ENCODE measurements at places on chromosomes 2 and 18.

GRCh38 chr2:109497463-109497862 is 116.3 kb downstream of the SEPTIN10 start:
- no peak for DNase-seq

DNA sequence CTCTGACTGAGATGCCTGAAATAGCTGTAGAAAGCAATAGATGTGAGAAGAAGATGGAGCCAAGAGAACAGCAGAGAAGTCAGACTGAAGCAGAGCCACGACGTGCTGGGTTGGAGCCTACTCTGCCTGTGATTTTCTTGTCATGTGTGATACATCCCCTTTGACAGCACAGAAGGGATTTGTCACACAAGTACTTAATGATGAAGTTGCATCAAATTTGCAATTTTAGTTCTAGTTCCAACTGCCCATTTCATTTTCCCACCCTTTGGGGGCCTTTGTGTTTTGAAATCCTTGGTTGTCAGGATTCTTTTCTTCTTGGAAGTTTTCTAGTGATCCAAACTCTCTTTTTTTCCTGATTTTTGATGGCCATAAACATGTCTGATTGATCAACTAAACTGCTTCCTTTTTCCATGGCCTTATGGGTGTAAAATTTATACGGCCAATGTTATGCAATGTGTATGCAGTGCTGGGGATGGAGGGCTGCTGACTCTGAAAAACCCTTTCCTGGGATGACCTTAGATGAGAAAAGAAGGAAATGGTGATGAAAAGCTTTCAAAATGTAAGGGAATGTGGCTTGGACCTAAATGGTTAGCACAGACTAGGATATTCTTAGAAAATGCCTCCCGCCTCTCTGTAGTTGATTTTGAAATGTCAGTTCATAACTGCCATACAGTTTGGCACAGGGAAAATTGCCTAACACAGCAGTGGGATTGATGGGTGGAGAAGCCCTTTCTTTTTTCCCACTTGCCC is 9.6 kb upstream of the B3GNT2 start:
- DNase-seq = no peak

DNA sequence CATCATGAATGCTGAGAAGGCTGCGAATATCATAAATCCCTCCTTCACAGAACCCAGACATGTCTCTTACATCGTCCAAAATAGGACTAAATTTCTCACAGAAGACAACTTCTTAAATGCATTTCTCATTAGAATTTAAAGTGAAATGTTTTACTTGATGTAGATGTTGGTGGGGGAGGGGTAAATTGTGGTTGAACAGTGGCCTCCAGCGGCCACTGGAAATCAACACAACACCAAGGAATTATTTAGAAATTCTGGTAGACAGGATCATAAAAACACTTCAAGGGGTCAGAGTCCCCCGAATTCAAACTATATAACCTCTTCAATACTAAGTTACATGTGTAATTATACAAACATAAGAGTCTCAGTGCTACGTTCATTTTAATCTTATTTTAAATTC is 135.9 kb downstream of the ABCA12 start:
- DNase-seq = peak; percentile 29

GRCh38 chr2:158544998-158545397 is 88.2 kb downstream of the PKP4 start:
- DNase-seq = no peak

- no peak for DNase-seq
Observed at GRCh38 chr2:238796223-238796885, 51.5 kb upstream of the TWIST2 start.

GRCh38 chr2:72982219-72982618 is 64.9 kb downstream of the EMX1 start:
- no peak for DNase-seq

GRCh38 chr18:73286584-73286983 is 418.8 kb upstream of the NETO1 start:
- no peak for DNase-seq

- DNase-seq = no peak
Observed at GRCh38 chr18:64311859-64312258, 163.0 kb upstream of the LINC00305 start.

- no peak for DNase-seq
Observed at GRCh38 chr2:224885836-224886547, 156.3 kb downstream of the DOCK10 start.

GRCh38 chr18:59249199-59249774 is 24.0 kb downstream of the RAX start:
- DNase-seq = peak; percentile 46

DNA sequence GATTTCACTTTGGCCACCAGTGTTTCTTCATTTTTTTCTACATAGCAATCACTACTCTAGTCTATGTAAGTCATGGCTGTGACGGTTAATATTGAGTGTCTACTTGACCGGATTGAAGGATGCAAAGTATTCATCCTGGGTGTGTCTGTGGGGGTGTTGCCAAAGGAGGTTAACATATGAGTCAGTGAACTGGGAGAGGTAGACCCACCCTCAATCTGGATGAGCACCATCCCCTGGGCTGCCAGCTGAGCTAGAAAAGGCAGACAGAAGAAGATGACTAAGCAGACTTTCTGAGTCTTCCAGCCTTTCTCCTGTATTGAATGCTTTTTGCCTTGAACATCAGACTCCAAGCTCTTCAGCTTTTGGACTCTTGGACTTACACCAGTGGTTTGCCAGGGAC is 265.0 kb upstream of the SLC8A1 start:
- DNase-seq = no peak

DNA sequence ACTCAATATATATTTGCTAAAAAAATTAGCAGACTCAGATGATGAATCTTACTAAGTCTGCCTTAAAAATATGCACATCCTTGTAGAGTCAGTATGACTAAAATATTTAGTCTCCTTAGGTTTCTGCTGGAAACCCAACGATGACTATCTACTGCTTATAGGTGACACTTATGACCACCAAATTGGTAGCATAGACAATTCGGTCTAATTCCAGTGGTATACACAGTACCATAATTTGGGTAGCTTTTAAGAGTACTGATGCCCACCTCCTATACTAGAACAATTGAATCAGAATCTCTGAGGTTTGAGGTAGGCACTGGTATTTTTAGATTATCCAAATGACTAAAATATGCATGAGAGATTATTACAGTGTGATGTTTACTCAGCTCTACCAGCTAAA is 740.8 kb upstream of the ZEB2 start:
- DNase-seq = no peak

- DNase-seq = no peak
Observed at GRCh38 chr2:173747035-173747434, 218.1 kb downstream of the SP3 start.

GRCh38 chr2:43950383-43951008 is 45.3 kb downstream of the LRPPRC start:
- no peak for DNase-seq

- DNase-seq = no peak
Observed at GRCh38 chr2:95278051-95278471, 3.8 kb downstream of the PROM2 start.

GRCh38 chr18:72160510-72161445 is 383.4 kb downstream of the CBLN2 start:
- no peak for DNase-seq

DNA sequence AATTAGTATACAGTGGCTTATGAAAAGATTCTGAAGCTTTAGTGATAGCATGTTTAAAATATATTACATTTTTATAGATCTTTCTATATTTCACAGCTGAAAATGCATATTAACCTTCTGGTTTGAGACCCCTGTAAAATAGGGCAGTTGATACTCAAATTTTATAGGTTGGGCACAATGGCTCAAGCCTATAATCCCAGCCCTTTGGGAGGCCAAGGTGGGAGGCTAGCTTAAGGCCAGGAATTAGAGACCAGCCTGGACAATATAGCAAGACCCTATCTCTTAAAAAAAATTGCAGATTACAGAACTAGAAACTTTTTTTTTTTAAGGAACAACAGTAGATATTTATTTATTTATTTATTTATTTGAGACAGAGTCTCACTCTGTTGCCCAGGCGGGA is 31.2 kb downstream of the NBEAL1 start:
- DNase-seq = no peak

- no peak for DNase-seq
Observed at GRCh38 chr2:234146087-234146826, 95.8 kb downstream of the SPP2 start.

GRCh38 chr2:43331422-43331821 is 105.0 kb upstream of the ZFP36L2 start:
- no peak for DNase-seq

GRCh38 chr2:120729406-120730399 is 6.0 kb upstream of the GLI2 start:
- DNase-seq = no peak

DNA sequence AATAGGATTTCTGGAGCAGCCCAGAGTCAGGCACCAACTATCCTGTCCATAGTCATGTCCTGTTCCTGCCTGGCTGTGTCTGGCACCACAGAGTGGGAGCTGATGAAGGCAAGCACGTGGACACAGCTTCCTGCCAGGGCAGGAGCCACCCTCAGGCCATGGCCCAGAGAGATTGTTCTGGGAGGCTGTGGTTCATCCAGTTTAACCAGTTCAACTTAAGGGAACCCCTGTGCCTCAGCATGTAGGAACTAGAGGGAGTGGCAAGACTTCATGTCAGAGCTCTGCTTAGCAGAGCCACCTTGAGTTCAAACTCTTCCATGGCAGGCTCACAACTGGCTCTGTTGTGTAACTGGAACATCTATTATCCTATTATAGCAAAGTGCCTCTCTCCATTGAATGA is 73.2 kb upstream of the NCKAP5 start:
- no peak for DNase-seq

- DNase-seq = no peak
Observed at GRCh38 chr2:43127941-43128558, 98.4 kb downstream of the ZFP36L2 start.

GRCh38 chr2:48844417-48845155 is 89.1 kb upstream of the LHCGR start:
- no peak for DNase-seq

GRCh38 chr2:118309257-118309945 is 221.1 kb downstream of the INSIG2 start:
- no peak for DNase-seq

- DNase-seq = peak; percentile 80
Observed at GRCh38 chr2:29115797-29116781, 874 bp downstream of the CLIP4 start.

- peak; percentile 79 for DNase-seq
Observed at GRCh38 chr2:85396531-85397470, 13.4 kb downstream of the CAPG start.

GRCh38 chr2:217941339-217941738 is 61.5 kb downstream of the TNS1 start:
- peak; percentile 29 for DNase-seq
